Activated T-helper 2 cell treated with anti-CD3 and anti-CD28 coated beads, Interferon-gamma antibody, Interleukin-2, Interleukin-4, amounts not matched to agents 10 μg/mL and 5 μg/mL and 100 μg/mL, durations not matched to agents 14 hours and 24 hours and 36 hours (primary cell): ENCODE measurements at places on chromosomes 3 and 15.

DNA sequence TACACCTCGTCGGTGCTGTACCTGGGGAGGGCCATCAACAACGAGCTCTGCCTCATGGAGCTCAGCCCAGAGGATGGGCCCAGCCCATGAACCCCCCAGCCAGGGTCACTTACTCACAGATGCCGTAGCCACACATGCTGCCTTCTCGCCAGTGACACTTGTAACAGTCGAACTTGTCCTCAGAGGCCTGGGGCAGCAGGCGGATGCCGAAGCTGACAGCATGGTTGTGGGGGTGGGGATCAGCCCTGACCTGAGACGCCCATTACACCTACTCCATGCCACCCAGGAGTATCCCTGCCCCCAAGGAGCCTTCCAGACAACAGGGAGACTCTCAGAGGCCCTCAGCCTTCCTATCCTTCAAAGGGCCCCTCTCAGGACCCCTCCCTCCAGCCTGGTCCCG is 12.1 kb downstream of the ALS2CL start:
- H3K27me3 ChIP-seq = no peaks in the 10 kb centered on the region
- H3K4me1 ChIP-seq = no peaks in the 10 kb centered on the region

DNA sequence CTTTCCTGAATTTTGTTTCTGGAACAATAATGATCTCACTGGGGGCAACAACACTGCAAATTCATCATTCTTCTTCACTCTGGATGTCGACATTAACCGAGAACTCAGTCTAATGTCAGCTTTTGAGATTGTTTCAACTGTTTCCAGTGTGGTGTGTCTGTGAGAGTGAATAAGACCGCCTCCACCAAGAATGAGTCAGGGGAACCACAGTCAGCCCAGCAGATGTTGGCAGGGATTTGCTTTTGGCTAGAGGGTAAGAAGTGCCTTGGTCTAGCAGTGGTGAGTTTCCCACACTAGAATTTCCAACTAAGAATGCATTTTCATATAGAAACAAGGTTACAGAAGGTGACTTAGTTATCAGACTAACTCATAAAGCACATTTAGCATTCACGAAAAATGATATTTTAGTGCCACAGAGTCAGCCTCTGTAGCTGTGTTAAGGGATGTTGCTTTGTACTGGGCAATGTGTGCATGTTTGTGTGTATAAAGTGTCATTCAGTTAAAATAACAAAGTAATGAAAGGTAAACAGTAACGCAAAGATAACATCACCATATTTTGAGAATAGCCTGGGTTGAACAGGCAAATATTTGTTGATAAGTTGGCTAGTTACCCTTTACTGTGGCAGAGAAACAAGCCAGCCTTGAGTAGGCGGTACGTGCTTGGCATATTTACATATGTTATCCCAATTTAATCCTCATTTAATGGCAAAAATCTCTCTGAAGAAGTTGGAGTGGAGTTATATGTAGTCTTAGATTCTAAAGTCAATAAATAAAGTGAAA is 33.8 kb downstream of the DRD3 start:
- H3K27me3 ChIP-seq = no peaks in the 10 kb centered on the region
- peaks cover 6% of the 10 kb centered on the region for H3K4me1 ChIP-seq
- H3K4me3 ChIP-seq = no peak overlapping the region
- H3K36me3 ChIP-seq = no peaks in the 10 kb centered on the region

GRCh38 chr3:51568996-51569395 is 30.5 kb downstream of the RAD54L2 start:
- no peaks in the 10 kb centered on the region for H3K27me3 ChIP-seq
- peaks cover 3% of the 10 kb centered on the region for H3K4me1 ChIP-seq
- no peak for DNase-seq
- no peak overlapping the region for H3K27ac ChIP-seq

- H3K27ac ChIP-seq = no peak overlapping the region
- peaks cover 2% of the 10 kb centered on the region for H3K4me1 ChIP-seq
- DNase-seq = no peak
- H3K36me3 ChIP-seq = peaks cover 13% of the 10 kb centered on the region
- H3K27me3 ChIP-seq = no peaks in the 10 kb centered on the region
Measured at GRCh38 chr3:125300416-125300815, 74.7 kb downstream of the ZNF148 start.

DNA sequence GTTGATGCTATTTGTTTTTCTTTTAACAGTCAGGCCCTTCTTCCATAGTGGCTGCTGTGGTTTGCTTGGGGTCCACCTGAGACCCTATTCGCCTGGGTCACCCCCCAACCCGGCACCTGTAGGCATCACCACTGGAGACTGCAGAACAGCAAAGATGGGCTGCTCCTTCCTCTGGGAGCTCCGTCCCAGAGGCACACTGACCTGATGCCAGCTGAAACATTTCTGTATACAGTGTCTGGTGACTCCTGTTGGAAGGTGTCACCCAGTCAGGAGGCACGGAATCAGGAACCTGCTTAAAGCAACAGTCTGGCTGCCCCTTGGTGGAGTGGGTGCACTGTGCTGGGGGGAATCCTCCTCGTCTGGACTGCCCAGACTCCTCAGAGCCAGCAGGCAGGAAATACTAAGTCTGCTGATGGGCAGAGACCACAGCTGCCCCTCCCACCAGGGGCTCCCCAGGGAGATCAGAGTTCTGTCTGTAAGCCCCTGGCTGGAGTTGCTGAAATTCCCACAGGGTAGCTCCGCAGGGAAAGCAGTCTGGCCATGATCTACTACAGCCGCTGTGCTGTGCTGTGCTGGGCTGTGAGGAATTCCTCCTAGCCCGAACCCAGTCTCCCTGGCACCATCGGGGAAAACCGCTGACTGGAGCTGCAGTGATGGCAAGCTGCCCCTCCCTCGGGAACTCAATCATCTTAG is 248.2 kb downstream of the TBC1D5 start:
- no peak for DNase-seq
- no peak overlapping the region for H3K4me3 ChIP-seq
- H3K36me3 ChIP-seq = no peaks in the 10 kb centered on the region
- no peaks in the 10 kb centered on the region for H3K27me3 ChIP-seq
- no peaks in the 10 kb centered on the region for H3K4me1 ChIP-seq
- no peak overlapping the region for H3K27ac ChIP-seq

DNA sequence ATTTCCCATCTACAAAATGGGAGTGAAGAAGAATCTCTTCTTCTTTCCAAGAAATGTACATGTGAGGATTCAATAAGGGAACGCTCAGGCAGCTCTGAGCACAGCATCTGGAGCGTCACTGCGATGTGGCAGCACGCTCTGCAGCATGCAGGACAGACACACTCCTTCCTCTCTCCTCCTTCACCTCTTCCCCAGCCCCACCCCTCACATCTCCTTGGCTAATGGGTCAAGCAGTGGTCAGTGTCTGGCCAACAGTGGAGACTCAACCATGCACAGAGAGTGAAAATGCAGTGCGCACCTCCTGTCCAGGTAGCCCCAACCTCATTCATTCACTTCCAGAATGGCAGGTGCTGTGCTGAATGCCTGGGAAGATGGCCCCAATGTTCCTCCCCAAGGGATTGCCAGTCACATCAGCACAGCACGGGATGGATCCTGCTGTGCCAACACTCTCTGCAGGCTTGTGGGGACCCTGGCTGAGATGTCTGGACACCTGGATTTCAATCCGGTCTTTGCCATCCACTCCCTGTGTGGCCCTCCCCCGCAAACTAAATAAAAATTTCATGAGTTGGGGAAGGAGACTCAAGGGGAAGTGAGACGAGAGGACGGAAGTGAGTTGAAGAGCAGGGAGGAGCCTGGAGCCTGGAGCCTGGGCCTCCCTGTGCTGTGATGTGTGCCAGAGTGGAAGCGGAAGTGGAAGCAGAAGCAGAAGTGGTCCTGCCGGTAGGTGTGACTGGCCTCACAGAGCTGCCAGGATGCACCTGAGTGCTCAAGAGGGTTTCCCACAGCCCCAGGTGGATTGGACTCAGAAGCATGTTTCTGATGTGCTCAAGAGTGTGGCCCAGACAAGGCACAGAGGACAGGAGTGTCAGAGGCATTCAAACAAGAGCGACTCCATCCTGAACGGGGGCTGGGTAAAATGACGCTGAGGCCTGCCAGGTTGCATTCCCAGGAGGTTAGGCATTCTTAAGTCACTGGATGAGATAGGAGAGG is 163.9 kb downstream of the SMAD6 start:
- H3K36me3 ChIP-seq = no peaks in the 10 kb centered on the region
- no peak overlapping the region for H3K4me3 ChIP-seq
- peaks cover 7% of the 10 kb centered on the region for H3K27me3 ChIP-seq
- H3K4me1 ChIP-seq = peaks cover 11% of the 10 kb centered on the region
- H3K27ac ChIP-seq = no peak overlapping the region
- DNase-seq = no peak

DNA sequence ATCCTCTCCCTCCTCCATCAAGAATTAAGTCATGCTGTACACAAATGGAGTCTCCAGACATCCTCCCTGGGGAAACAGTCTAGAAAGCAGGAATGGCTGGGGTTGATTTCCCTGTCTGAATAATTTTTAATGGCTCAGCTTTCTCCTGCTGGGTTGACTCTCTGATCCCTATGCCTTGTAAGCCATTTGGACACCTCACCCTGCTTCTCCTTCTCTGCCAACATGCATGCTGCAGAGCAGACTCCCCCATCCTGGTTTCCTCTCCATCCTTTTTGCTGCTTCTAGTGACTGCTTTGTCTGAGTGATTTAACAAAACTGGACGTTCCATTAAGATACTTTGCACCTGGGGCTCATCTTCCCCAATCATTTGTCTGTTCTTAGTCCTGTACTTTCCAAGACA is 22.2 kb downstream of the SV2B start:
- H3K4me3 ChIP-seq = no peak overlapping the region
- peaks cover 23% of the 10 kb centered on the region for H3K27me3 ChIP-seq
- DNase-seq = no peak
- H3K4me1 ChIP-seq = no peaks in the 10 kb centered on the region
- H3K27ac ChIP-seq = no peak overlapping the region

- H3K4me3 ChIP-seq = peak overlapping the region; percentile 99
- peaks cover 56% of the 10 kb centered on the region for H3K4me1 ChIP-seq
- H3K36me3 ChIP-seq = peaks cover 58% of the 10 kb centered on the region
Measured at GRCh38 chr3:160566499-160566898, 1.1 kb upstream of the KPNA4 start.

- DNase-seq = no peak
- peaks cover 33% of the 10 kb centered on the region for H3K36me3 ChIP-seq
- peaks cover 74% of the 10 kb centered on the region for H3K4me1 ChIP-seq
- H3K27ac ChIP-seq = peak overlapping the region; percentile 34
- peak overlapping the region; percentile 11 for H3K4me3 ChIP-seq
Measured at GRCh38 chr3:100072326-100073048, 41.8 kb downstream of the FILIP1L start.

GRCh38 chr3:41710646-41711388 is 251.1 kb downstream of the ULK4 start:
- H3K27me3 ChIP-seq = no peaks in the 10 kb centered on the region
- no peak overlapping the region for H3K27ac ChIP-seq
- no peaks in the 10 kb centered on the region for H3K36me3 ChIP-seq
- no peak overlapping the region for H3K4me3 ChIP-seq
- peaks cover 2% of the 10 kb centered on the region for H3K4me1 ChIP-seq
- DNase-seq = no peak

DNA sequence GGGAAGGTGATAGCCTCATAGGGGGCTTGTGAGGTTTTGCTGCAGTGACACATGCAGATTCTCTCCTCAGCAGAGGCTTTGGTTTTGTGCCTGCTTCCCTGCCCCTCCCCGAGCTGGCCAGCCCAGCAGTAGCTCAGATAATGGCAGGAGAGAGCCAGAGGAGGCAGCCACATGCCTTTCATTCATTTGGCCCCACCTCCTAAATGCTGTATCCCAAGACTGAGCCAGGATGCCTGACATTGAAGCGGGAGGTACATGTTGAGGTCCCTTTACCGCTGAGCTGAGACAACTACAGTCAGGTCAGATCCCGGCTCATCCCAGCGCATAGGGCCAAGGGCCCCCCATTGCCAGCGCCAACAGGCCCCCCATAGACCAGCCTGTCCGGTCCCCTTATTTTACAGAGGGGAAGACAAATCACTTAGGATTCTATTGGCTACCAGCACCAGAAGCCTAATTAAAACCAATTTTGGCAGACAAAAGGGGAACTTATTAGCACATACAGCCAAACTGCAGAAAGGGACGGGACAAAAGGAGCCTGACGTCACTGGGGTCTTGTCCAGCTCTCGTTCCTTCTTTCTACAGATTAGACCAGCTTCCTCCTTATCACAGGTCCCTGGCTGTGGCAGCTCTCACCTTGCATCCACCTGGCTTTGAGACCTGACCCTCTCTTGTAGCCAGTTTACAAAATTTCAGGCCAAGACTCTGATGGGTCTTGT is 12.1 kb upstream of the POLG start:
- no peaks in the 10 kb centered on the region for H3K4me1 ChIP-seq
- no peaks in the 10 kb centered on the region for H3K36me3 ChIP-seq
- H3K4me3 ChIP-seq = no peak overlapping the region
- H3K27ac ChIP-seq = no peak overlapping the region
- peaks cover 5% of the 10 kb centered on the region for H3K27me3 ChIP-seq

- H3K36me3 ChIP-seq = no peaks in the 10 kb centered on the region
- H3K4me1 ChIP-seq = peaks cover 4% of the 10 kb centered on the region
- no peak overlapping the region for H3K27ac ChIP-seq
Measured at GRCh38 chr15:98586066-98586465, 62.3 kb upstream of the IGF1R start.

- no peaks in the 10 kb centered on the region for H3K4me1 ChIP-seq
- no peaks in the 10 kb centered on the region for H3K36me3 ChIP-seq
Measured at GRCh38 chr3:176795891-176796290, 401.4 kb downstream of the TBL1XR1 start.

DNA sequence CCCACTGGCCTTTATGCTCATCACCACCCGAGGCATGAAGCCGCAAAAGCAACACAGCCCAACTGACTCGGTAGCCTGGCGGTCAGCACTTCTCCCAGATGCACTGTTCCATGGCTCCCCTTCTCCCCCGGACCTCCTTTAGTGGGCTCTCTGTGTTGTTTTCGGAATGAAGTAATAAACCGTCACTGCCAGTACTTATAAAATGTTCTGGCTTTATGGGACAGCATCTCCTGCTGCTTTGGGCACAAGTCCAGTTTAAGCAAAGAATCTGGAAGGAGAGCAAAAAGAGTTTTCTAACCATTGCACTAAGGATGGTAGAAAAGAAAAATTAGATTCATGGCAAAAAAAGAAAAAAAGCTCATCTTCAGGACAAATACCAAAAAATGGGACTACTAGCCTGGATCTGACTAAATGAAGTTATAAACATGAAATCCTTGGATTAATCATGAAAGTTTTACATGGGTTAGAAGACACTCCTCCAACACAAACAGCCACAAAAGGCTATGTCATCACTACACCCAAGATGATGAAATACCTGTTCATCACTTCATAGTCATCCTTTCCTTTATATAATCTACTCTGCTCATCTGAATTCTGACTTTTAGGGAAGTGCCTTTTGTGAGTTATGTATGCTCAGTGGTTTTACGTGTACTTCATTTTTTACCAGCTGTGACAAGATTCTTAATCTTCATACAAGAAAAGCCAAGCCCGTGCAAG is 89.5 kb upstream of the UBE2E2 start:
- H3K27me3 ChIP-seq = no peaks in the 10 kb centered on the region
- H3K36me3 ChIP-seq = no peaks in the 10 kb centered on the region
- H3K27ac ChIP-seq = no peak overlapping the region
- DNase-seq = no peak
- H3K4me1 ChIP-seq = peaks cover 6% of the 10 kb centered on the region

- no peak for DNase-seq
- peak overlapping the region; percentile 66 for H3K27ac ChIP-seq
- H3K36me3 ChIP-seq = peaks cover 99% of the 10 kb centered on the region
- peak overlapping the region; percentile 63 for H3K4me3 ChIP-seq
Measured at GRCh38 chr3:101854608-101855304, 5.4 kb downstream of the NFKBIZ start.
